ENCODE measurements at places on chromosomes 2 and 18.

GRCh38 chr2:3405876-3406275 lies 26.4 kb downstream of the TRAPPC12 start:
- DNase-seq: no peak

GRCh38 chr2:85410584-85411404 lies 628 bp upstream of the CAPG start:
- no peak for DNase-seq

DNA sequence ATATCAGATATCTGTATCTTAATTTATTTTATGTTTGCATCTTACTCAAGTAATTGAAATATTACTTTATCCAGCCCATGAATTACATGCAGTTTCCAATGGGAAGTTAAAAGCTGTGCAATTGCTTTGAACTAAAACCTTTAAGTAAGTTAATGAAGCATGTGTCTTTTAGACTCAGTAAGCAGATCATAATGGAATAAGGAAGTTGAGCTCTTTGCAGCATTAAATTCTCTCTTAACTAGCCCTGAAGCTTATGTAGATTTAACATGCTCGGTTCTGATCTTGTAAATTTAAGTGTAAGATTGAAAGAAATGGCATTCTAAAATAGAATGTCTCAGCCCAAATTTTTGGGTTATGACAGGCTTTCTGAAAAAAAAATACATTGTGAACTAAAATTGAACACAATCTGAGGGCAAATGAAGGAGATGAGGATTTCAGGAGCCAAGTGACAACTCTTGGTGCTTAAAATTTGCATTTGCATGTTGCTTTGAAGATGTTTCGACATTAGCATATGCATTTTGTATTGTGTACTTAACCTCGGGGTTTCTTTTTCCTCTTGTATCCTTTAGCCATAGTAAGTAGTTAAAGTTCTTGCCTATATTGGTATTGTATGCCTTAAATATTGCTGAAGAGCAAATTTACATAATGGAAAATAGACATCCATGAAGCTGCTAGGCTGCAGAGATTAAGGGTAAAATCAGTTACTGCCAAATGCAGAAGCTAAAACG lies 297.8 kb upstream of the KCNJ3 start:
- no peak for DNase-seq

- DNase-seq: no peak
These were observed 1.8 kb downstream of the CHRNA1 start for GRCh38 chr2:174762464-174762863.

- DNase-seq: no peak
These were observed 5.3 kb downstream of the FHL2 start for GRCh38 chr2:105393373-105394055.

DNA sequence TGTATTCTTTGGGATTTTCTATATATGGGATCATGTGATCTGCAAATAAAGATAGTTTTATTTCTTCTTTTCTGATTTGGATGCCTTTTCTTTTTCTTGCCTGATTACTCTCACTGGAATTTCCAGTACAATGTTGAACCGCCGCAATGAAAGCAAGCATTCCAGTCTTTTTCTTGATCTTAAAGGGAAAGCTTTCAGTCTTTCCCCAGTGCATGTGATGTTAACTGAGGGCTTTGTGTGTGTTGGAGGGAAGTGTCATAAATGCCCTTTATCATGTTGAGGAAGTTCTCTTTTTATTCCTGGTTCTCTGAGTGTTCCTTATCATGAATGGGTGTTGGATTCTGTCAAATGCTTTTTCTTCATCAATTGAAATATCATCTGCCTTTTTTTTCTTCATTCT lies 16.9 kb upstream of the CYBRD1 start:
- no peak for DNase-seq

DNA sequence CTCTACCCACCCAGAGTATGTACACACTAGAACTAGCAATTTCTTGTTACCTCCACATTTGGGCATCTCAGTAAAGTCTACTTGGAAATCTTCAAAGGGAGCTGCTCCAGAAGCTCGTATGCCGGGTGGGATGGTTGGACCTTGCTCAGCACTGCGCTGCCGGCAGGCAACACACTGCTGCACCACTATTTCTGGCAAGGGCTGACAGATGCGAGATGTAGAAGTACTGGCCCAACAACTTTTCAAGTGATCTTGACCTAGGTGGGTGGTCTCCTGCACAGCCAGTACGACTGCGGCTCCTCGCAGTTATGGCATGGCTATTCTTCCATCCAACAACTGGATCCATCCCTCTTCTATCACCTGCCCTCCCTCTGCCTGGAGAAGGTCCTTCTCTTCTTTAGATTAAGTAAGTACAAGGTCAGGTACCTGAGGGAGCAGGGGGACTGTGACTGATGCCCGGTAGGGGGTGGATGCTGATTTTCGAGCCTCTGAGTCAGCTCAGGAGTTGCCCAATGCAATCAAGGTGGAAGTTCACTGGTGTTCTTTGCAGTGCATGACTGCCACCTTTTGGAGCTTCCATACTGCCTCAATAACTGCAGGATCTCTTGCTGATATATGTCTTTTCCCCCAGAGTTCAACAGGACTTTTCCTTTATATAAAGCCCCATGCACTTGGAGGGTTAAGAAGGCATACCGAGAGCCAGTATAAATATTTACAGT lies 100.4 kb upstream of the SLC1A4 start:
- no peak for DNase-seq

- DNase-seq: no peak
These were observed 16.2 kb downstream of the SEMA4F start for GRCh38 chr2:74670263-74670662.

GRCh38 chr2:142131010-142131669 lies at the start of gene LRP1B:
TSS of gene LRP1B (minus strand) at chr2:142131016. CDS start at chr2:142130729, 287 bp downstream.
- DNase-seq: peak; percentile 74

GRCh38 chr2:66563473-66563872 lies 128.5 kb downstream of the MEIS1 start:
- DNase-seq: no peak

DNA sequence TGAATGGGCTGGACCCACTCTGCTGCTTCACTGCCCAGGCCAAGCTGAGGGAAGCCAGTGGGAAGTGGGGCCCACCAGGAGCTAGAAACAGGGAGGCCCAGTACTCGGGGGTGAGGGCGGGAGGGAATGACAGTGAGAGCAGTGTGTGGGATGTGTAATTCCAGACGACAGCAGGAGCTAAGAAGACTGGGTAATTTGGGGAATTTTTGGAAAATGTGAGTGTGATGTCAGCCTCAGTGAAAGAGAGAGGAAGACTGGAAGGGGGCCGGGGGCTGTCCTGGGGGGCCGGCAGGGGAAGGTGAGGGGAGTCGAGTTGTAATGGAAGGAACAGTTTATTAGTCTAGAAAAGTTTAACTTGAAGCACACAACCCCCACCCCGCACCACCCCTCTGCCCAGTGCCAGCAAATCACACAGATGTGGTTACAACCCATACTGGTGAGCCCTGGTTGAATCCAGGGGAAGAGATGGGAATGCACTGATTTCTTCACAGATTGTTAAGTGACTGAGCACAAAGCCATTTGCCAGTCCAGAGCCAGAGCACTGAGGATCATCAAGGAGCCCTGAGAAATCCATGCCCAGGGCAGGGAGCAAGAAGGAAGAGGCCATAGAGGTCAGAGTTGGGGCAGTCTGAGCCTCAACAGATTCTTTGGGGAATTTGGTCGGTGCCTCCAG lies 76.7 kb upstream of the PKDCC start:
- DNase-seq: no peak

DNA sequence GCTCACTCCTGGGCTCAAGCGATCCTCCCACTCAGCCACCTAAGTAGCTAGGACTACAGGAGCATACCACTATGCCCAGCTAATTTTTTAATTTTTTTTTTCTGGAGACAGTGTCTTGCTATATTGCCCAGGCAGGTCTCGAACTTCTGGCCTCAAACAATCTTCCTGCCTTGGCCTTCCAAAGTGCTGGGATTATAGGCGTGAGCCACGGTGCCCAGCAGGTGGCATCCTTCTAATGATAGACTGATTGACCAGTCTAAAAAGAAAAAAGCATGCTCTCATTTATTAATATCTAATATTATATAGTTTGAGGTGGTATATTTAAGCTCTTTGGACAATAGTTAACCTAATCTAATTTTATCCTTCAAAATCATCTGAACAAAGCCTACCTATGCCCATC lies 198.6 kb downstream of the CAMKMT start:
- DNase-seq: peak; percentile 1

DNA sequence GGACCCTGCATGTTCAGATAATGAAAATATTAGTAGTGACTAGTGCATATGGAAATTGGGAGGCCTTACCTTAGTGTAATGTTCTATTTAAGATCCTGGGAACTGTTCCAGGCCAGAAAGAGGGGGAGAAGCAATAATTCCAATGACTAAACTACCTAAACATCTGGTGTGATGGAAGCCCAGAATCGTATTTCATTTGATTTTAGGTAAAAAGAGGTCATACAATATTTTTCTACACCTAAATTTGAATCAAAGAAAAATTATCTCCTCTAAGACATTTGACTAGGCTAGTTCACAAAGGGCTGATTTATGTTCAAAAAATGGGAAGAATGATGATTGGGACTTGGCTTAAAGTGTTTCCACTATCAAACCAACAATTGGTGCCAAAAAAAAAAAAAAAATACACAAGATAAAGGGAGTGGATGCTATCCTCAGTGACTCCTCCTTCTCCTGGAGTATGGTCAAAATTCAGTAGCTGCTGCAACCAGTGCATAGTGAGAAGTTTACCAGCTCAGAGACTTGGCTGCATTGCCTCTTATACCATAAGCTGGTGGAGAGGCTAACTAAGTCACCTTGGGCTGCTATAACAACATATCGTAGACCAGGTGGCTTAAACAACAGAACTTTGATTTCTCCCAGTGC lies 1038.3 kb upstream of the ACVR2A start:
- DNase-seq: no peak

DNA sequence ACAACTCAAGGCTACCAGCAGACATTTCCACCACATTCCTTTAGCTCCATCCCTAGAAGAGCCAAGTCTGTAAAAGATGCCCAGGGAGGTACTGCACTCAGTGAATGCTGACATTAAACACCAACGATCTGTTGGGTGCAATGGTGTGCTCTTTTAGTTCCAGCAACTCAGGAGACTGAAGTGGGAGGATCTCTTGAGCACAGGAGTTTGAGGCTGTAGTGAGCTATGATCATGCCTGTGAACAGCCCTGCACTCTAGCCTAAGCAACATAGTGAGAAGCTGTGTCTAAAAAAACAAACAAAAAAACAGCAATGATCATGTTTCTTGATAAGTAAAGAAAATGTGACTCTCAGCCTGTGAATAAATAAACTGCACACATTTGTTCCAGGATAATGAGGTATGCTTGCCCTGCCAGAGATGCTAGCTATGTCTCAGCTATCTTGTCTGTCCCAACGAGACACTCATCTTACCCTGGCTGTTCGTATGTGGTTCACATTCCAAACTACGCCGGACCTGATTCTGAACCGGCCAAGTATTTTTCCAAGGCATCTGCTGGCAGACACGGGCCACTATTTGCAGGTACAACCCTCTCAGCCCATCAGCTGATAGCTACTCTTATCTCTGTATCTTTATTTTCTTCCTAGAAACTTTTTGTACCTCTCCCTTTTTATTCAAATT lies 21.8 kb downstream of the TMEM182 start:
- DNase-seq: no peak

DNA sequence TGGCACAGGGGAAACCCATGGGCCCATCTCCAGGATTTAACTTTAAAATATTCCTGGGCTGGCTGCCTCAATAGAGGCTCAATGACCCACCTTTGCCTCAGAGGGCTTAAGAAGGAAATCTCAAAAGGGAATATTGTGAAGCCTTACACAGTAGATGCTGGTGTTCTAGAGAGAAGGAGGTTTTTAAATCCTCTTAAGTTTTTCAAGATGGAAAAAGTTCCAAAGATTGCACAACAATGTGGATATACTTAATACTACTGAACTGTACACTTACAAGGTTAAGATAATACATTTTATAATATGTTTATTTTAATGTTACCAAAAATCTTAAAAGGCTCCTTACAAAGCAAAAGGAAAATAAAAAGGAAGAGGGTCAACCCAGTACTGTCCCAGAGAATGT lies 54.9 kb upstream of the LCLAT1 start:
- DNase-seq: no peak

GRCh38 chr2:119246884-119247843 lies 23.5 kb downstream of the STEAP3 start:
- no peak for DNase-seq

DNA sequence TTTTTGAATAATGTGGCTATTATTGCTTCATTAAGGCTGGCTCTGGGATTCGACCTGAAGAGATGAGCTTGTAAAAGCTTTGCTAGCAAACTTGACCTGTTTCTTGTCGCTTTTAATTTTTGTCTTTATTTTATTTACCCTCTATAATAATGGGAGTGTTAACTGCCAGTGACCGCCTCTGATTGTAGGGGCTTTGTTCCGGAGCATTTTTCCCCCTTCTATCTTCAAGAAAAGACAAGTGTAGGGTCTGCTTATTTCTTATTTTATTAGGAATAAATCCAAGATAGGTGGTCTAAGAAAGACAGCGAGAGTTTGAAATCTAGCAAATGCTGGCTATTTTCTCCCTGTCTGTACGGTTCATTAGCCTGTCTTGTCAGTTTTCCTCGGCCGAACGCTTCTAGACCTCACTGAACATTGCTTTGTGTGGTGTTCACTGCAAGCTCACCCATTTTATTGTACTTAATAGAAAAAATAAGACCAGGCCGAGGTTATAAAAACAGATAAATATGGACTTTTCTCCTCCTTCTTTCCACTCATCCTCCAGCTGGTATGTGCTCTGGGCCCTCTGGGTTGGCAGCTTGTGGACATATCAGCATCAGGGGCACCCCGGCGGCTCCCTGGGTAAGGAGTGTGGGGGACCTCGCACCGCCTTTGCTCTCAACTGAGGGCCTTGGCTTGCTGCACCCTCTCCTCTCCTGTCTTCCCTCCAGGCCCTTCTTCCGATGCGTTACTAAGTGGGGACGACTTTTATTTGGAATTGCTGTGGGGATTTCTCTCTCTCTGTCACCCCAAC lies 8.5 kb downstream of the MEIS1 start:
- no peak for DNase-seq

- DNase-seq: no peak
These were observed 238.3 kb upstream of the RAB6C start for GRCh38 chr2:129741165-129741564.

GRCh38 chr2:134225841-134226240 lies 28.0 kb upstream of the MGAT5 start:
- no peak for DNase-seq

GRCh38 chr2:128451084-128452023 lies 132.7 kb upstream of the HS6ST1 start:
- DNase-seq: no peak

DNA sequence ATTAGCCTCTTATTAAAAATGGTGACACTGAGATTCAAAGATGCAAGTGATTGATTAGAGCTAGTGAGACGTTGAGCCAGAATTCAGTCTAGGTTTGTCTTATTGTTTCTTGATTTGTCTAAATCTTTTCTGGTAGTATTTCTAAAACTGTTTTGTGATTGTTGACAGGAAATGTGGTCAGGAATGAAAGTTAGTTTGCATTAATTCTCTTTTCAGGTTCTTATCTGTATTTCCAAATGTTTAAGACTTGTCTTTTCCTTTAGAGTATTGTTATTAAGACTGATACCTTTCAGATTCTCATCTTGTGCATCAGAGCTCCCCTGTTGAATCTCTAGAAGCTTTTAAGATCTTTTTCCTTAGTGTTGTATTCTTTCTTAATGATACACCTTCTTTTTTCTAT lies 89.3 kb downstream of the MBD5 start:
- DNase-seq: peak; percentile 42

- DNase-seq: no peak
These were observed 942 bp upstream of the ZNF236 start for GRCh38 chr18:76821356-76821874.

- no peak for DNase-seq
These were observed 75.9 kb downstream of the TMEM163 start for GRCh38 chr2:134642938-134643337.
